Left ventricle myocardium inferior (tissue), 1 donor: ENCODE measurements at places on chromosomes 16 and 17. TPM values are rescaled to one million over a fixed set of nuclear protein-coding genes. Genes with fewer than 3 reads are reported as not detected.

GPR179 gene
- total RNA-seq: 0.05 TPM

ZNF597 gene
- 1.7 TPM for total RNA-seq

ETV4 gene
- 0.60 TPM for total RNA-seq

TRIM65 gene
- total RNA-seq: 10.2 TPM

MYO15A gene
- 0.25 TPM for total RNA-seq

PYY gene
- total RNA-seq: not detected

TMEM235 gene
- not detected for total RNA-seq

CRHR1 gene
- total RNA-seq: not detected

ACSM5 gene
- 1.6 TPM for total RNA-seq

KIF18B gene
- 0.49 TPM for total RNA-seq

BCAR1 gene
- 82.8 TPM for total RNA-seq

TP53TG3 gene
- total RNA-seq: not detected

MYH2 gene
- total RNA-seq: 0.33 TPM

G6PC1 gene
- not detected for total RNA-seq

LGALS9B gene
- not detected for total RNA-seq

TMEM208 gene
- total RNA-seq: 11.5 TPM

RNF43 gene
- total RNA-seq: 4.7 TPM

HOXB6 gene
- total RNA-seq: 0.66 TPM

MAP2K6 gene
- 2.0 TPM for total RNA-seq

FUS gene
- 96.9 TPM for total RNA-seq

HSD17B1 gene
- 0.99 TPM for total RNA-seq

C17orf113 gene
- 0.63 TPM for total RNA-seq

HIGD1B gene
- 18.3 TPM for total RNA-seq

CCL1 gene
- not detected for total RNA-seq

MT1F gene
- total RNA-seq: 0.85 TPM

TERB1 gene
- not detected for total RNA-seq

GOSR2 gene
- 41.9 TPM for total RNA-seq

OR1A1 gene
- total RNA-seq: not detected

SULT1A4 gene
- total RNA-seq: 5.2 TPM

ZP2 gene
- total RNA-seq: not detected

AIPL1 gene
- total RNA-seq: not detected

ACE gene
- total RNA-seq: 6.2 TPM

CACNB1 gene
- 3.7 TPM for total RNA-seq

TNFRSF13B gene
- not detected for total RNA-seq

MT4 gene
- total RNA-seq: not detected

OSGIN1 gene
- 12.5 TPM for total RNA-seq

CTRB2 gene
- total RNA-seq: not detected

NUPR1 gene
- 33.1 TPM for total RNA-seq

HOXB1 gene
- not detected for total RNA-seq
